Suppressor macrophage (primary cell): ENCODE measurements at places on chromosomes 7 and 10.
A peak's percentile ranks its signal among the peaks of the same experiment; 100 is the strongest.

GRCh38 chr10:24574161-24574560, 149.5 kb downstream of the ARHGAP21 start:
- DNase-seq: no peak

GRCh38 chr7:76509931-76510877, at the start of gene UPK3B:
TSS of gene UPK3B (plus strand) at chr7:76510552. CDS start at chr7:76510653, 101 bp downstream.
- no peak for DNase-seq

DNA sequence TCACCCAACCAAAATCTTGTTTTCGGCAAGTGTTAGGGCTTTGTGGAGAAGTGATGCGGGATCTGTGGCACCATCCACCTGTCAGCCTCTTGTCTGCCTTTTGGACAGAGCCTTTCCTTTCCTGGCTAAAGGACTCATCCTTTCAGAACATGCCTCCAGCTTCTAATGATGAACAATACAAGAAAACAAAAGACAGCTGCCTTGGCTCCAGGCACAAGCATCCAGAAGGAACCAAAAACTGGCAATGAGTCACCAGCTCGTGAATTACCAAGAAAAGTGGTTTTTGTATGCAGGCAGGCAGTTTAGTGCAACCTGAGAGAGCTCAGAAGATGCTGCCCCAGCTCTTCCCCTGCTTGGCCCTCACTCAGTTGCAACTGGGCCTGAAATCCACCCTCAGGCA, 84.6 kb upstream of the NAMPT start:
- peak; percentile 12 for DNase-seq

- peak; percentile 29 for DNase-seq
Measured at GRCh38 chr7:40700653-40701421, 566.0 kb downstream of the SUGCT start.

- no peak for DNase-seq
Measured at GRCh38 chr7:32577421-32577820, 82.1 kb downstream of the AVL9 start.

DNA sequence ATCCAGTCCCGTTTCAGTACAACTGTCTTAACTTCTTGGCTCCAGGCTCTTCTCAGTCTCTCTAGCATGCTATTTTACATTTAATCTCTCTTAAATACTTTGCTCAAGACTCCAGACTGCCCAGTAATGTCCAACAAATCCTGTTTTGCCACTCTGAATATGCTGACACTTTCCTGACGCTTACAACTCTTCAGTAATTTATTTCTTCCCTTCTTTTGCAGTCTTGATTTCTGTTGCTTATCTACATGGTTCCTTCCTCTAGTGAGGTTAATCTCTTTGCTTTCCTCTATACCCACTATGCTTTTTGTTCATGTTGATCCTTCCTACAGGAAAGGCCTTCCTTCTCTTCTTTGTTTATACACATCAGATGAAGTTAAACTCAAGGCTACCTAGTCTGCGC, 23.7 kb downstream of the UMAD1 start:
- no peak for DNase-seq

DNA sequence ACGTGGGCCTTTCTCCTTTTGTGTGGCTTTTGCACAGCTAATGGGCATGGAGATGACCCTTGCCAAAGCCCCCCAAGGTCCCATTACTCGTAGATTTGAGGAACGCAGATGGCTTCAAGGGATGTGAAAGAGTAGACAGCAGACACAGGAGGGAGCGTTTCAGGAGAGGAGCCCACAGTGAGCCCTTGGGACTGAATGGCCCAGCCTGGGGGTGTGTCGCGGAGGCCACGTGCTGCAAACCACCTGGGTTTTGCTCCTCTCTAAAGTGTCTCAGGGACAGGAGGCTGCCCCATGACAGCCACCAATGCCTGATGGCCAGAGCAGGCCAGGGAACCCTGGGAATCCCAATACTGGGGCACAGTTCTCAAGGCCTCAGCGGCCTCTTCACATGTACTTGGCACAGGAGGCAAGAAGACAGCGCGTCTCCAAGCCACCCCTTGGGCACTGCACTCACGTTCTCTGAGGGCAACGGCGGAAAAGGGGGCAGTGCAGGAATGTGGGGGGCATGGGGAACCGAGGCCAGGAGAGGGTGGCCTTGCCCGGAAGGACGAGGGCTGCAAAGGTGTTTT, 185.2 kb downstream of the WDR37 start:
- no peak for DNase-seq

DNA sequence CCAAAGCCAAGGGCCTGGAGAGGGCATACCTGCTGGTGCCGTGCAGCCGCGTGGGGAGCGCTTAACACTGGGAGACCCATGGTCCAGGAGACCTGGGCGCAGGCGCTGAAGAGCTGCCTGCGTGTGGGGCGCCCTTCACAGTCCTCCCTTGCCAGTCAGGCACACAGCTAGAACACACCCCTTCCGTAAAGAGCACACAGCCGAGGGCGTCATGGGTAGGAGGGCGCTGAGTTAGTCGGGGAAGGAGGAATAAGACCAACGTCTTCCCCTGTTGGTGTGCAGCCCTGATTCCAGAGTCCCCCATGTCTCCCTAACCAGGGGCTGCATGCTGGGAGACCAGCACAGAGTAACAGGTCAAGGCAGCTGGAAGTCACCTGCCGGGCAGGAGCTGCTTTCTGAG, 273.9 kb downstream of the USP6NL start:
- peak; percentile 16 for DNase-seq

DNA sequence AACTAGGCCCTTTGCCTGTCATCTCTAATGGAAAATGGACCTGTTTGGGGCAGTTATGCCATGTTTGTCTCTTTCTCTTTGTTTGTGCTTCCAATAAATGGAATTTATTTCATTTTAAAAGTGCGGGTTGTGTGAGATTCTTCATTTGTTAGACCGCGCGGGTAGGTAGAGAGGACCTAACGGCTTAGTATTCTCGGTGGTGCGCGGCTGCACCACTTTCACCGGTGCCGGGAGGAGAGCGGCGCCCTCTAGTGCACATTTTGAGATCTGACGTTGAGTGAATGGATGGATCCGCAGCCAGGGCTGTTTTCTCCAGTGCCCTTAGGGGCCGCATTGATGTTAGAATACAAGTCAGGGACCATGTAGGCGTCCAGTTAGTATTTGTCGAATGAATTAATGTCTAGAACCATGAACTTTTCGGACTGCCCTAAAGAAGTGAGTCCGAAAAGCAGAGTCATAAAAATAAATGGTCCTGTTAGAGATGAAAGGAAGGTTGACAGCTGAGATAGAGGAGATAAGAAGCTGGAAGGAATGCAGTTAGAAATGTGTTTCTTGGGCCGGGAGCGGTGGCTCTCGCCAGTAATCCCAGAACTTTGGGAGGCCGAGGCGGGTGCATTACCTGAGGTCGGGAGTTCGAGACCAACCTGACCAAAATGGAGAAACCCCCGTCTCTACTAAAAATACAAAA, 29.3 kb upstream of the GIMAP8 start:
- peak; percentile 91 for DNase-seq

GRCh38 chr7:88202278-88202677, 17.6 kb downstream of the SRI start:
- no peak for DNase-seq

DNA sequence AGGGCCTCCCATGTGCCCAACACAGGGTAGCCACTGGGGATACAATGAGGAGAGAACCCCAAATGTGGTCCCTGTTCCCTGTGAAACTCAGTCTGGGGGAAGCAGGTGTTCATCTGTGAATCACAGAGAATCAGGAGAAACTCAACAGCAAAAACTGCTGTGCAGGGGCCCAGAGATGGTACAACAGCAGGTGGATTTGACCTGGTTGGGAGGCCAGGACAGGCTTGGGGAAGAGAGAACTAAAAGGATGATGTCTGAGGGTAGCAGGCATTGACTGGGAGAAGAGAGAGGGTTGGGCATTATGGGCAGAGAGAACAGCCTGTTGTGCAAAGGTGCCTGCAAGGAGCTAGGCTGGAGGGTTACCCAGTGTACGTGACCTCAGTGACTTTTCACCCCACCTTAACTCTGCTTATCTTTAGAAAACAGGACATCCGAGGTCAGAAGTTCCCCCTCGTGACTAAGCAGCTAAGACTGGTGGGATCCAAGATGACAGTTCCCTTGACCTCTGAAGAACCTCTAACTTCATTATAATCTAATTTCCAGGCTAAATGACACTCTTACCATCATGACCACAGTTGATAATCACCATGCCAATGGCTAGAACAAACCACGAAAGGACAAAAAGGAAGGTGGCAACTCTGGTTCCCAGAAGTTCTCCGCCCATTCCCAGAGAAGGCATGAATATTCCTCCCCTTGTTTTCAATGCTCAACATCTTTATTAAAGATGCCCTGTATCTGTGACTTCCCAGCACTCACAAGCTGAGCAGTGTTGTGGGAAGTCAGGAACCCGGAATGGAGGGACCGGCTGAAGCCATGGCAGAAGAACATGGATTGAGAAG, 5.1 kb upstream of the ADAMTS14 start:
- DNase-seq: no peak

- no peak for DNase-seq
Measured at GRCh38 chr10:122208571-122209430, 62.3 kb upstream of the BTBD16 start.

DNA sequence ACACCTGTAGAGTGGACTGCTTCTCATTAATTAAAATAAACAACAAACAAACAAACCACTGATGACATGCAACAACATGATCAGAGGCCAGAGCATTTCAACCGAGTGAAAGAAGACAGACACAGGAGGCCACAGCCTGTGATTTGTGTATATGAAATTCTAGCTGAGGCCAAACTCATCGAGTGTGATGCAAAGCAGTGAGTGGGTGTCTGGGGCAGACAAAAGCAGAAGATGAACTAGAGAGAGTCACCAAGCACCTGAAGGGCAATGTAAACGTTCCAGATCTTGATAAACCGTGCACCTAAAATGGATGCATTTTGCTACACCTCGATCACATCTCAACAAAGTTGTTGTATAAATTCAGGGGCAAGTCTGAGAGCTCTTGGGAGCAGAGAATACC, 108.4 kb downstream of the KLF6 start:
- DNase-seq: peak; percentile 62

- peak; percentile 43 for DNase-seq
Measured at GRCh38 chr7:35596061-35596460, 98.9 kb downstream of the HERPUD2 start.

DNA sequence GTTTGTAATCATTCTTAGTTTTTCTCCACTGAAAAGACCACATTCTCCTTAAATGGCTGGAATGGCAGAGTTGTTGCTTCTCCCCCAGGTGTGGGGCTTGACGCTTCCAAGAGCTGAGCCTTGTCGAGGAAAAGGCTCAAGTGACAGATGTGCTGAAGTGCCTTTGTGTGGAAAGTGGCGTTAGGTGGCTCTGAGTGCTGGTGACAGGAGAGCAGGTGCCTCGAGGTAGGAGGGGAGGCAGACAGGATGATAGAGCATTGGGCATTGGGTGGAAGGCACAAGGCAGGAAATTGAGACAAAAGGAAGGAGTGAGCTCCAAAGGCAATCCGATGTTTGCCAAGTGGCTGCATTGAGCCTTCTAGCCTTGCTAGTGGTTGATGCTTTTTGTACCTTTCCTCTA, 6.7 kb downstream of the KIAA1217 start:
- no peak for DNase-seq

GRCh38 chr10:25068152-25069058, 52.0 kb downstream of the THNSL1 start:
- DNase-seq: no peak

DNA sequence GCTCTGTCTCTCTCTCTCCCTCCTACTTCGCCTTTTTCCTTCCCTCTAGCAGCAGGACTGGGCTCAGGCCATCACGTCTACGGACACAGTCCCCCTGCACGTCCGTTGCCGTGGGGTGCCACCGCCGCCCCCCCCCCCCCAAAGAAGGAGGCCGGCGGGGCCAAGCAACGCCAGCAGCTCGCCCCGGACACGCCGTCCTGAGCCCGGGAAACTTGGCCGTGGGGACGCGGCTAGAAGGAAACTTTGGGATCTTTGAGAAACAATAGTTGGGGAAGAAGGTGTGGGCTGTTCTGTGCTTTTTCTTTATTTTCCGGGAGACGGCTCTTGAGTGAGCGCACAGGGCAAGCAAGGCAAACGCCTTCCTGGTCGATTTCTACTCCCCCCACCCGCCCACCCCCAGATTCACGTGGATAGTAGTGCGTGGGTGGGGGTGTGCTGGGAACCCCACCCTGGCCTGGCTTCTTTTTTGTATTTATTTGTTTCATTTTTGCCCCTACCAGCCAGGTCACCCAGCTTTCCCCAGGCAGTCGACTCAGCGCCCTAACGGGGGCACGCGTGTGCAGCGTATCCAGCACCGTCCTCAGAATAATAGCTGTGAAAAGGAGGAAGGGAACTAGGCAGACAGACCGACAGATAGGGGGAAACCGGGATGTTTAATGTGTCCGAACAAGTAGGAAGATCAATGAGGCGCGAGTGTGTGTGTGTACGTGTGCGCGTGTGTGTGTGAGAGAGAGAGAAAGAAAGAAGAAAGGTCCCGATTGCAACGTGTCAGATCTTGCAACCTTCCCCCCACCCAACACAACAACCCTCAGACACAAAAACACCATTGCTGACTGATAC, 1.4 kb downstream of the MXI1 start:
- peak; percentile 66 for DNase-seq

DNA sequence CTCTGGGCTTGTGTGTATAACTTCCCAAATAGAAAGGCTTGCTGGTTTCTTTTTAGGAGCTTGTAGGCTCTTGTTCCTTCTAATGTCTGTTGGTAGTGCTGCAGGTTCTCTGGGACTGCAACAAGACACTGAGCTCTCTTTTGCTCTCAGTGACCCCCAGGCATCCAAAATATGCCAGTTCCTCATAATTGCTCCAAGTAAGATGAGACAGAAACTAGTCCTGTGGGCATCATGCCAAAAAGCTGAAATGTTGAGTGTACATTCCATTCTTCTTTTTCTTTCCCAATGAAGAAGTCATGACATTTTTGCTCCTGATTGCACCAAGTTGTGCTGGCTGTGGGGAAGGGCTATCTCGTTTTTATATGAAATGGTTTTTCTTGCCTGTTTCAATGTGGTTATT, 7.1 kb upstream of the BTBD16 start:
- no peak for DNase-seq

GRCh38 chr10:129331839-129332220, 135.2 kb upstream of the MGMT start:
- no peak for DNase-seq

DNA sequence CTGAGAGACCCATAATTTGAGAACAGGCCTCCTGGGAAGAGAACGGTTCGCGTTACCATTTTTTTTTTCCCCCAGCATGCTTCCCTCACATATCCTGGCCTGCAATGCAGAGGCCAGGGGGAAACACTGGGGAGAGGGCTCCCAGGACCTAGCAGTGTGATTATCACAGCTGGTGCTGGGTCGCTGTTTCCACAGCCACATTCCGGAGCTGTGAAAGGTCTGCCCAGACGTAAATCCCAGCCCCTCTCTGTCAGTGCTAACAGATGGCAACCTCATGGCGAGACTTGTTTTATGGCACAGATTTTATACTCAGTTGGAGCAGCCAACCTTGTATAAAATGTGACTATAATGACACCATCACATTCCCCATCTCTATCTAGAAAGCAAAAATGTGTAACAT, 150.5 kb downstream of the PLXDC2 start:
- no peak for DNase-seq

- peak; percentile 24 for DNase-seq
Measured at GRCh38 chr7:100827330-100828226, at the start of gene EPHB4. TSS of gene EPHB4 (minus strand) at chr7:100827523. CDS start at chr7:100827030, 493 bp downstream.
